NCI-H1092 treated with DMSO at 0.1 percent for 48 hours (cell line): ENCODE measurements at places on chromosomes 5 and 9.

GRCh38 chr5:112532654-112533360, 113.7 kb upstream of the EPB41L4A start:
- no peak for DNase-seq

DNA sequence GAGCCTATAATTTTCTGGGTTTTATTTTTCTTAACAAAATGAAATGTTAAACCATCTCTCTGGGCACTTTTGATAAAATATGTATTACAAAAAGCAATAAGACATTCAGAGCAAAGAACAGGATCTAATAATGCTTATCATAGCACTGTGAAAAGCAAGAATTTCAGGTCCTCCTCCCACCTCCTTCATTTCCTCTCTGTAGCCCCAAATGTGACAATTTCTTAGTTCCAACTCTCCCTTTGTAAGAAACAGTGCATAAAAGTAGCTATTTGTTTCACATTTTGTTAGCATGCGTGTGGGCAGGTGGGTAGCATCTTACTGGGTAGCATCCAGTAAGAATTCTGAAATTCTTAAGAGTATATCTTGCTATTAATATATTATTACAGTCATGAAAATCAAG, 130.9 kb upstream of the RASA1 start:
- no peak for DNase-seq

DNA sequence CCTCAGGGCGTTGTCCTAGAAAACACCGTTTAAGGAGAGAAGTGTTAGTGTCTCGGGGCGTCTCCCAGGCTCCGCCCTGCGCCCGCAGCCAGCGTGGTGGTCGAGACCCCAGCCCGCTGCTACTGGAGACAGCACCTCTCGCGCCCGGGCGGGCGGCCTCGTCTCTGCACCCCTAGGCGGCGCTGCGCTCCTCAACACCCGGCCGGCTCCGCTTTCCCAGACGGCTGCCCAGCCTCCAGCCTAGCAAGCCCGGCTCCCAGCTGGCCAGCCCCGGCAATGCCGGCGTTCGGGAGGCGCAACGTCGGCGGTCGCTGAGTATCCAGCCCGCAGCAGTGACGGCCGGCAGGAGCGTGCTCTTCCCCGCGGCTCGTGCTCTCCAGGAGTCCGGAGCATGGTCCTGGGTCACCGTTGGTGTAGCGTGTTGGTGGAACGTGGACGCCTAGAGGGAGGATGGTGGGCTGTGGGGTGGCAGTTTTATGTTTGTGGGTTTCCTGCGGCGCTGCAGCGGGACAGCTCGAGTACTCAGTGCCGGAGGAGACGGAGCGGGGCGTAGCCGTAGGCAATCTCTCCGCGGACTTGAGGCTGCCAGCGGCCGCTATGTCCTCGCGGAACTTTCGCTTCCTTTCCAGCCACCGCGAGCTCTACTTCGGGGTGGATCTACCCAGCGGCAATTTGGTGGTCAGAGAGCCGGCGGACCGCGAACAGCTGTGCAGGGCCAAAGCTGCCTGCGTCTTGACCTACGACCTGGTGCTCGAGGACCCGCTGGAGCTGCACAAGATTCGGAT, 536 bp downstream of the PCDHAC1 start:
- DNase-seq, result peak; percentile 72

DNA sequence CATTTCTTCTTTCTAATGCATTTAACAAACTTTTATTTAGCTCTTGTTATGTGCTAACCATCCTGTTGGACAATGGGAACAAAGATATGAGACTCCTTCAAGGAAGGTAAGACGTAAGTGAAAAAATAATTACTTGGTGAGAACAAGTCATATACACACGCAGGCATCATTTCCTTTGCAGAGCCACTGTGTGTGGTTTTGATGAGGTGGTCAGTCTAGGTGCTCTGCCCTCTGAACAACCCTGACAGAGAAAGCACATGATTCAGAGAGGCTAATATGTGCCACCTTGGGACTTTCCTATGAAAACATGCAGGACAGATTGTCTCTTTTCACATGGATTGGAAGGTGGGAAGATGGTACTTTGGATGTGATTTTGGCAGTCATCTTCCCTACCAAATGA, 1162.5 kb upstream of the DMAC1 start:
- no peak for DNase-seq

DNA sequence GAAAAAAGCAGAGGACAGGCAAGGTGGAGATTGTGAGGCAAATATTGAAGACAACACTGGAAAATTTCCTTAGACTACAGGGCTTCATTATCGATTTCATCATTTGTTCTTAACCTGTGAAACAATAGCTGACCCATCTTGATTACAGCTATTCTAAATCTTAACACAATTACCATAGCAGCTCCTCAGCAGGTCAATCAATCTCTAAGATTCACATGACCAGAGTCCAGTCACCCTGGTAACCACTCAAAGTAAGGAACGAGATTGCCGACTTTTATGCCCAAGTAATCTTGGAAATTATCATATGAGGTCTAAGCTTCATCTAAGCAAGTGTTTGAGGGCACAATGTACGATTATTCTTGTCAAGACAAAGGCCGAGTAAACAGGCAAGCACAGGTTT, 93.8 kb downstream of the TTC39B start:
- no peak for DNase-seq

DNA sequence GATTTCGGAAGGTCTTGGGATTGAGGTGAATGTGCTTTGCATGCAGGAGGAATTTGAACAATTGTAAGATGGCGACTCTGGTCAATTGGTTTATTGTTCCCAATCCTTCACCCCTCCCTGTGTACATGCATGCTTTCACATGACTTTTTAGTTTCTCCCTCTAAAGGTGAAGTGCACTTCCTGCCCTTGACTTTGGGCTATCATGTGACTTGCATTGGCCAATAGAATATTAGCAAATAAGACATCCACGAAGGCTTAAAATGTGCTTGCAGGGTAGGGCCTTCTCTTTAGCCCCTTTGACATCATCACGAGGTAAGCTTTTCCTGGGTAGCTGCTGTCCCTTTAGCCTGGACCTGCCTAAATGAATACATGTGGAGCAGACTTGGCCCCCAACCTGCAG, 8.1 kb upstream of the ZBTB43 start:
- no peak for DNase-seq

DNA sequence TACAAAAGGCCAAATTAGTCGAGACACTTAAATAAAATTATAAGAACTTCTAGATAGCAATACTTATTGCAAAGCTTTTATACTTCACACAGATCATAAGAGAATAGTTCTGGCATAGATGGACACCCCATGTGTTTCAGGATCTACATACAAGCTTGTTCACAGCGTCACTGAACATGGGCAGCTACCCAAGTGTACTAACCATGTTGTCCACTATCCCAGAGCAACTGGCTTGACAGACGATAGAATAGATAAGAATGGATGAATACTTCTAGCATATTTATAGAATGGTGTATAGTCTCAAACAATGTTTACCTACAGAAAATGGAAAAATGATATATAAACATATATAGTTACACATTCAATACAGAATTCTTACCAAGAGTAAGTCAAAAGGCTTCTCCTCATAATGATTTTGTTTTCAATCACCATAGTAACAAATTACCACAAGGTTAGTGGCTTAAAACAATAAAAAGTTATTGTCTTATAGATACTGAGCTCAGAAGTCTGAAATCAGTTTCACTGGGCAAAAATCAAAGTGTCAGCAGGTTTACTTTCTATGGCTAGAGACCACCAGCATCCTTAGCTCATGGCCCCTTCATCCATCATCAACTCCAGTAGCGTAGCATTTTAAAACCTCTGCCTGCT, 446.7 kb downstream of the DMRTA1 start:
- no peak for DNase-seq

GRCh38 chr5:60521376-60522291, 178.3 kb downstream of the DEPDC1B start:
- no peak for DNase-seq

DNA sequence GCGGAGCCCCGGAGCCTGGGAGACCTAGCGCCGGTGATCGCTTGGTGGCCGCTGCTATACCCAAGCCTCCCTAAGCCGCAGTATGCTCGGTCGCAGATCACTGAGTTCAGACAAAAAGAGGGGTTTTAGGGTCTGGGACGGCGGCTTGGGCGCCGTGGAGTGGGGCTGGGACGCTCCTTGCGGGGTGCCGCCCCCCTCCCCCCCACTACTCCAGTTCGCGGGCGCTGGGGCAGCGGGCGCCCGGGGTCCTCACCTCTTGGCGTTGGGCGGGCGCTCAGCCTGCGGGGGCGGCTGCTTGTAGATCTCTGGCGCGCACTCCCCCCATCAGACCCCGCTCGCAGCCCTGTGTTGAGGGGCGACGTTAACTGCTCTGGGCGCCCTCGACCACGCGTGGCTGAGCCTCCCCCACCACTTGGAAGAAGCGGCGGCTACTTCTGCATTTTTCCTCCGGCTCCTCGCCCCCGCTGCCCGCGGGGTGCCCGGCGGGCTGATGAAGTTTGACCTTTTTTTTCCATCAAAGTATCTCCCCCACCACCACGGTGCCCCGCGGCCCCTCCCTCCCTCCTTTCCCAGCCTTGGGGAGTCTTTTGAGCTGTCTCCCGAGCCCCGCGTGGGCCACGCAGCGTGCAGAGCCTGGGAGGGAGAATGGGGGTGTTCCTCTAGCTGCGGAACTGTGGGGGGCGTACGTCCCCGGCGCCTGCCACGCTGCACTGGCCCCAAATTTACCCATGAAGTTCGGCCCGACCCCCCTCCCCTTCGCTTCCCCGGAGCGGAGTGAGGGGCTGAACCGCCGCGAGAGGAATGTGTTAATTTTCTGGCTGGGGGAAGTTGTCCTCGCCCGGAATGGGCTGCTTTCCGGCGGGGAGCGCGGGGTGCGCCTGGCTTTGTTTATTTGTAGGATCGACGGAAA, 1.2 kb downstream of the CXXC5 start:
- DNase-seq, result no peak

- DNase-seq, result peak; percentile 23
Measured at GRCh38 chr9:89922099-89922498, 317.3 kb downstream of the GADD45G start.

DNA sequence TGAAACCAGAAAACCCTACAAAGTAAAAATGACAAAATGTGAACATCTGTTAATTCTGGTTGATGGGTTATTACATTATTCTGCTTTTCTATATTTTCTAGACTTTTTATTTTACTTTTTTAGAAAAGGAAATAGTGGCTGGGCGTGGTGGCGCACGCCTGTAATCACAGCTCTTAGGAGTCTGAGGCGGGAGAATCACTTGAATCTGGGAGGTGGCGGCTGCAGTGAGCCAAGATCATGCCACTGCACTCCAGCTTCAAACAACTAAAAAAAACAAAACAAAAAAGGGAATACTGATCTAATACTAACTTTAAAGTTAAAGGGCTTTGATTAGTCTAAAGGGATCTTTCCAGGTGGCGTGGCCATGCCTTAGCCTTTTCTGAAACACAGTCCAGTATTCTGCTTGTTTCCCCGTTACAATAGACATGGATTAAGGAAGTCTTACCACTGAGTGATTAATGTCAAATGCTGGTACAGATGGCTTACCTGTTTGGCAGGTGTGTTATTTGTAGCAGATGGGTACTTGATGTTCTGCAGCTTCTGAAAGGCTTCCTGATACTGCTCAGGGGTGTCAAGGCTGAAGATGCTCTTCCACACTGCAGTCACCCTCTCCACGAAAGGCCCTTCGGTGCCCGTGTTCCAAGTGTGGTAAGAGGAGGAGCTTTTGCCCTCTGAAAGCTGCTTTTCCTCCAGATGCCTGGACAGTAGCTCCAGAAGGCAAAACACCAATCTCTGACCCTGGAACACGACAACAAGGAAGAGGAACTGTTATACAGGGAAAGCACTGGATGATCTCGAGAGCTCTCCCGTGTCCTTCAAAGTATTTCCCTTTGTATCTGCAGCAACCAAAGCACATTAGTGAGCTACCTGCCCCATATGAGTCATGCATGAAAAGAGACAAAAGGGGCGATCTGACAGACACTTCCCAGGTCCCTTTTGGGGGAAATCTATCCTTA, 37.5 kb downstream of the CNOT8 start:
- no peak for DNase-seq

DNA sequence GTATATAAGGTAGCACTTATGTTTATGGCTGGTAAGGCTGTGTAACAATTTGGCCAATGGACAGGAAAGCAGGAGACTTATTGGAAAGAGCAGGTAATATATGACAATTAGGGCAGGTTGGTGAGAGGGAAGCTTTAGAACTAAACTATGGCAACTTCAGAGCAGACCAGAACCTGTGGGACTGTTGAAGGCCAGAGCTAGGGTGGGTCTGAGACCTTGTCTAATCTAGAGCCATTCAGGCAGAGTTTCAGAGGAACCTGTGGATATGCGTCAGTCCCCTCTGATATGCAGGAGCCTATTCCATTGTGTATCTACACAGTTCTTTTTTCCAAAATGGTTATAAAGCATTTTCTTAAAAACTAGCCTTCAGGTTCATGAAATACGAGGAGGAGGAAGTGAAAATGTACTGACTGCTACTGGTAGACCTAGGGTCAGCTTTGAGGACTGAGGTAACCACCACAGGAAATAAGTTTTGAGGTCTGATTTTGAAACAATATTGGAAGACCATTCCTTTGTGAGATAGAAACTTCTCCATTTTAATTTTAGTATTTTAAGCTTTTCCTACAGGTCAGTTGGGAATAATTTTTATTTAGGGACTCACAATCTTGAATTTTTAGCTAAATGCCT, 37.6 kb downstream of the ELL2 start:
- no peak for DNase-seq

- no peak for DNase-seq
Measured at GRCh38 chr9:95764533-95765319, 110.8 kb upstream of the ERCC6L2 start.

GRCh38 chr9:98771209-98771874, 25.0 kb downstream of the ANKS6 start:
- no peak for DNase-seq

DNA sequence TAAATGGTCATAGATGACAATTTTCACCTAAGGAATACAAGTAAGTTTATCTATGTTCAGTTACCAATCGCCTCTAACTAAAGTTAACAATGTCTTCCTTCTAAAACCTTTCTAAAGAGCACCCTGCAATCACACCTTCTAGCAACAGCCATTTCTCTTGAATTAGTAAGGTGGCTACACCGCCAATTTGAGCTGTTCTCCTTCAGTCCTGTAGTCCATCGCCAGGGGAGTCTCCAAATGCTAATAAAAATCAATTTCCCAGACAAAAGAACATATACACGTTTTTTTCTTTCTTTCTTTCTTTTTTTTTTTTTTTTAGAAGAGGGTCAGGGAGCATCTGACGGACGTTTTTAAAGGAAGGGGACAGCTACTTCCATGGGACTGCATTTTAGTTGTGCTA, 729 bp upstream of the RORB start:
- DNase-seq, result peak; percentile 6

- DNase-seq, result no peak
Measured at GRCh38 chr9:110446171-110446570, 108.5 kb upstream of the TXNDC8 start.

GRCh38 chr9:12666813-12667212, 26.4 kb upstream of the TYRP1 start:
- no peak for DNase-seq

DNA sequence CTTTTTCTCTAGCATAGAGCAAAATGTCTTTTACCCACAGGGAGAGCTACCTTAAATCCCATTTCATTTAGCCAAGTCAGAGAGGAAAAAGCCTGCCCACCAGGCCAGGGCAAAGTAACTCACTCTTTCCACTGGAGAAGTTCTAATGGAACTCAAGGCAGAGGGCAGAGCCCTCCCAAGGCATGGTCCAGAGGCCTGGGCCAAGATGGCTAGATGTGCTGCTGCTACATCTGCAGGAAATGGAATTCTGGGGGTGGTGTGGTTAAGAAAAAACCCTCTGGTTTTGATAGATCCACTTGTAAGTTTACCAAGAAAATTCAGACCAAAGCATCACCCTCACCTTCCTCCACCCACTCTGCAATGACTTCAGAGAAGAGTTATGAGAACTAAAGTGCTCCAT, 37.3 kb downstream of the CSF2 start:
- DNase-seq, result no peak

- no peak for DNase-seq
Measured at GRCh38 chr5:15377573-15378340, 122.2 kb upstream of the FBXL7 start.

GRCh38 chr5:133285583-133286021, 233.8 kb downstream of the HSPA4 start:
- no peak for DNase-seq
